ENCODE measurements at places on chromosomes 4 and X.
A peak's percentile ranks its signal among the peaks of the same experiment; 100 is the strongest.

- peak; percentile 37 for DNase-seq
These were observed 57.9 kb upstream of the ETNPPL start for GRCh38 chr4:108820492-108821350.

DNA sequence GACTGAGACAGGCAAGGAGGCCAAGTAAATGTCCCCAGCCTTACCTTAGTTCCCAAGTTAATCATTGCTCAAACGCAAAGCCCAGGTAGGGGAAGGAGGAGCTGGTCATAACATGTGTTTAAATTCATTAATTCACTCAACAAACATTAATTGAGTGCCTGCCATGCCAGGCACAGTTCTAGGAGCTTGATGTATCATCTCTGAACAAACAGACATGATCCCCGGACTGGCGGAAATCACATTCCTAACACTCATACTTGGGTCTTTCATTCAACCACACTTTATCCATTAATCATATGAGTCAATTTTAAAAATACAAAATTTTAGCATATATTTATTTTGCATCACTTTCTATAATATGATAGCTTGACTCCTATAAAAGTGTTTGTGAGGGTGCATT, 335.3 kb upstream of the NOCT start:
- DNase-seq = no peak

DNA sequence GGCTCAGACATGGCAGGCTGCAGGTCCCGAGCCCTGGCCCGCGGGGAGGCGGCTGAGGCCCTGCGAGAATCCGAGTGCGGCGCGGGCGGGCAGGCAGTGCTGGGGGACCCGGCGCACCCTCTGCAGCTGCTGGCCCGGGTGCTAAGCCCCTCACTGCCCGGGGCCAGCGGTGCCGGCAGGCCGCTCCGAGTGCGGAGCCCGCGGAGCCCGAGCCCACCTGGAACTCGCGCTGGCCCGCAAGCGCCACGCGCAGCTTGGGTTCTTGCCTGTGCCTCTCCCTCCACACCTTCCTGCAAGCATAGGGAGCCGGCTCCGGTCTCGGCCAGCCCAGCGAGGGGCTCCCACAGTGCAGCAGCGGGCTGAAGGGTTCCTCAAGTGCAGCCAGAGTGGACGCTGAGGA, 97.5 kb downstream of the QDPR start:
- no peak for DNase-seq

DNA sequence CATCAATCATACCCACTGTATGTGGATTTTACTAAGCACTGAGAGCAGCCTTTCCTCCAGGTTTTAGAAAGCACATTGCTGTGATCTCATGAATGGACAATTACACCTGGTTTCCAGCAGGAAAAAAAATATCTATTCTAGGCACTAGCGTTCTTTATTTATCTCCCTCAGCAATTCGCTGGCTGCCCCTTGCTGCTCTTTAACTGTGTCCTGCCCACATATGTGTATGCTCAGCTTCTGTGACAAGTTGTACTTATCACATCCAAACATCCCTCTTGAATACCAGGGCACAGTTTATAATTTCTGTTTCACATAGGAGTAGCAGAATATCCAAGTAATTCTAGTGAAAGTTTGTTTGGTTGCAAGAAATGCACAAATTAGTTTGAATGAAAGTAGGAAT, 146.8 kb downstream of the USP46 start:
- DNase-seq = no peak

GRCh38 chr4:174107746-174108354, 175.6 kb downstream of the FBXO8 start:
- DNase-seq = no peak

DNA sequence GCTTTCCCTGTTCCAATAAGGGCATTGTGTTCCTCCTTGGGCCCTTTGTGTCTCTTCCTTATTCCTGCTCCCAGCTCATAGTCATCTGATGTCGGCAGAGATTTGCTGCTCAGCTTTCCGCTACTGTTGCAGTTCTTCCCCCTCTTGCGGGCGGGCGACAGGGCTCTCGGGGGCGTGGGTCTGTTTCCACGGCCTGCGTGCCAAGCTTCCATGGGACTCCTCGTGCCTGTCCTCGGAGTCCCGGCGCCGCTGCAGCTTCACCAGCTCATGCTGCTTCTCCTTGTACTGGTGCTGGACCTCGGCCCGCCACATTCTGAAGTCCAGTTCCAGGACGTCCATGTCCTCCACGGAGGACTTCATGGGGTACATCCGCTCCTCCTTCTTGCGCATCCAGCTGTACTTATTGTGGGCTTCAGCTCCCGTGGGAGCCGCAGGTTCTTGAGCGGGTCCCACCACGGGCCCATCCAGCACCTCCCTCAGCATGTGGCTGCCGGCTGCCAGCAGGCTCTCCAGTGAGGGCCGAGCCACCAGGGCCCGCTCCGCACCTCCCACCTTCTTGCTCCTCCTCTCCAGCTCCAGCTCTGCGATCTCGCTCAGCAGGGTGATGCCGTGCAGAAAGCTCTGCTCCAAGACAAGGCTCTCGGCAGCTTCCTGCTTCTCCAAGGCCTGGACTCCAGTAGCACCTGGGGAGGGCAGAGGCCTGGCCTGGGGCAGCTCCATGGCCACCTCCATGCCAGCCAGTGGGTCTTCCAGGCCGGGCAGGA, 74.1 kb upstream of the UCP1 start:
- no peak for DNase-seq

DNA sequence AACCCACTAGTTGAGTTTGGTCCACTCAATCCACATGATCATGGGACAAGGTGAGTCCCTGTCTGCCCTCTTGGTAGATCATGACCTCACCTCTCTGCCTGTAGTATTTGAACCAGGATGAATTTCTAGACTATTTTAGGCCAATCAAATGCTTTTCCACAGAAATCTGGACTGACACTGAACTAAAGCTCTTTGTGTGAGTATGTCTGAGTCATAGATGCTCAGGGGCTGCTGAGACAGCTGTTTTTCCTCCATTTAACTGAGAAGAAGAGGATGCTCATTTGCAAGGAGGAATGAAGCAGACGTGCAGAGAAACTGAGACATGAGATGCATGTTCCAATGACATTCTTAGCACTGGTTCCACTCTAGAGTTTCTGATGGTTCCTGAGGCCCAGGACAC, 77.3 kb upstream of the TMEM47 start:
- DNase-seq = peak; percentile 19

DNA sequence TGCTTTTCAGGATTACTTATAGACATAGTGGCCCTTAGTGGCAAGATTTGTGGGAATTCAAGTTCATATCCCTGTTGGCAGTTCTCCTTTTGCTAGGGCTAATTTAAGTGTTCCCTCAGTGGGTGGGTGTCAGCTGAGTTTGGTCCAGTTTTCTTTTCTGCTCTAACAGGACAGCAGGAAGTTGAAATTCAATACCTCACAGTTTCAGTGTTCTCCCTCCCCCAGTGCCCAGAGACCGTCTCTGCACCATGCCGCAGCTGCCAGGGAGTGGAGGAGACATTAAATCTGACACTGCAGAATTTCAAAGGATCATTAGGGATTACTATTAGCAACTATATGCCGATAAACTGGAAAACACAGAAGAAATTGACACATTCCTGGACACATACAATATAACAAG, 50.7 kb downstream of the UBE2NL start:
- DNase-seq = no peak

- peak; percentile 71 for DNase-seq
These were observed 316.2 kb downstream of the GPAT3 start for GRCh38 chr4:83852085-83852451.

DNA sequence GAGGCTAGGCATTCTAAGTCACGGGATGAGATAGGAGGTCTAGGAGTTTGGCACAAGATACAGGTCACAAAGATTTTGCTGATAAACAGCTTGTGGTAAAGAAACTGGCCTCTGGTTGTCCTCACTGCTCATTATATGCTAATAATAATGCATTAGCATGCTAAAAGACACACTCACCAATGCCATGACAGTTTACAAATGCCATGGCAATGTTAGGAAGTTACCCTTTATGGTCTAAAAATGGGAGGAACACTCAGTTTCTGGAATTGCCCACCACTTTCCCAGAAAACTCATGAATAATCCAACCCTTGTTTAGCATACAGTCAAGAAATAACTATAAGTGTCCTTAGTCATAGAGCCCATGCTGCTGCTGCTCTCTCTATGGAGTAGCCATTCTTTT, 286.9 kb downstream of the ZNF674 start:
- DNase-seq = no peak

DNA sequence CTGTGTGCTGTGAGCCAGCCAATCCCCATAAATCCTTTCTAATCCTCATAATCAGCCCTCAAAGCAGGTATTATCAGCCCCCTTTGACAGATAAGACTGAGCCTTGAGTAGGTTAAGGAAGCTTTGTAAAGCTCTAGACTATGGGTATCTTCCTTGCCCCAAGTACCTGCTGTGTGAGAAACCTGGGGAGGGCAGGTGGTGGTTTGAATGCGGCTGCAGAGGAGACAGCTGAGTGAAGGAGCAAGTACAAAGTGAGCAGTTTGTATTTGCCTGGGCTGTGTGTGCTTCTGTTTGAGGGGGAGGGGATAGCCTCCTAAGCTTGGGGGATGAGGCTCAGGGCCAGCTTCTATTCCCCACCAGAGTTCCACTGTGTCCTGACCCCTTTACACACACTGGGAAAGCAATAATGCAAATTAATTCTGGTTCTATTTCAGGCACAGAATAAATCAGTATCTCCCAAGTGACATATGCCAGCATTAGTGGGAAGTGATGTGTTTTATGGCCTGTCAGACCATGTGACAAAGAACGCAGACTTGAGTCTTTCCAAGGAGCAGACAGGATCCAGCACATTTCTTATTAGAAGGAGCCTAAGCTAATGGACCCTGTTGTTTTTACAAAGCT, 63.5 kb downstream of the EVC start:
- DNase-seq = no peak

DNA sequence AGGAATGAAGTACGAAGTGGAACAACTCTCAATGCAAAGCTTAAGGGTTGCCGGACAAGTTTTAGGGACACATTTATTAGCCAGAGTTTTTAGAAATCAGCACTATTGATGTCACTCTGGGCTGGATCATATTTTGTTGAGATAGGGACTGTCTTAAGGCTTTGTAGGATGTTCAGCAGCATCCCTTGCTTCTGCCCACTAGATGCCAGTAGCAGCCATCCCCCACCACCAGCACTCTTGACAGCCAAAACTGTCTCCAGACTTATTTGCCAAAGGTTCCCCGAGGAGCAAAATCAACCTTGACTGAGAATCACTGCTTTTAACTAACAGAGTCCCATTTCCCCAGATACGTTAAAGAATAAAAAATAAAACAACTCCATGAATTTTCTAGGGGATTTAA, 1497.3 kb downstream of the STIM2 start:
- DNase-seq = no peak

DNA sequence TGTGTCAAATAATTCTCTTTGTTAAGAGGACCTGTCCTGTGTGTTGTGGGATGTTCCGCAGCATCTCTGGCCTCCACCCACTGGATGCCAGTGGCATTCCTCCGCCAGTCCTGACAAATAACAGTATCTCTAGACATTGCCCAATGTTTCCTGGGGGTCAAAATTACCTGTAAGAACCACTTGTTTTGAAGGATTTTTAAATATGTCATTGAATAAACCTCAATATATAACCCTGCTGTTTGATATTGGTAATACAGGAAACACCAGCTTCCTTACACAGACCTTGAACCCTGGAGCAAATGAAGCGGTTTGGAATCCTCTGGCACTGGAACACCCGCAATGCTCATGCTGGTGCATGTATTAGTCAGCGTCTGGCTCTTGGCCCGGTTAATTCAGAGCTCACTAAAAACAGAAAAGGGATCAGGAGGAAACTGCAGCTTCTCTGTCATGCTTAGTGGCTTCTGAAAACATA, 101.3 kb downstream of the TBL1X start:
- peak; percentile 83 for DNase-seq

DNA sequence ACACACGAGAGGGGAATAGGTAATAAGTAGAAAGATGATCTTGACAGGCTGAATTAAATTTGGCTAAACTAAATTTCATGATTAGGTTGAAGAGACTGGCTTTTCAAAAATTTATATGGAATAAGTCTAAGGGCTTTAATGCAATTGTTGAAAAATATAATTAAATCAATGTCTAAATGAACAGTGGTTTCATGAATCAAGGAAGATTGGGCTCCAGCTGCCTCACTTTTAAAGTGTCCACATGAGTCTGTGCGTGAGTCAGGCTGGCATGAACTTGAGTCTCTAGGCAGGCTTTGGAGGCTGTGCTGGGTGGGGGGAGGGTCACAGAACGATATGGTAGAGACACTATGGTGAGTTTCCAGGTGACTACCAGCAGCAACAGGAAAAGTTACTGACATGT, 111.9 kb downstream of the SORBS2 start:
- no peak for DNase-seq
